SIG-M5 (cell line): ENCODE measurements at places on chromosomes 6 and 20.

DNA sequence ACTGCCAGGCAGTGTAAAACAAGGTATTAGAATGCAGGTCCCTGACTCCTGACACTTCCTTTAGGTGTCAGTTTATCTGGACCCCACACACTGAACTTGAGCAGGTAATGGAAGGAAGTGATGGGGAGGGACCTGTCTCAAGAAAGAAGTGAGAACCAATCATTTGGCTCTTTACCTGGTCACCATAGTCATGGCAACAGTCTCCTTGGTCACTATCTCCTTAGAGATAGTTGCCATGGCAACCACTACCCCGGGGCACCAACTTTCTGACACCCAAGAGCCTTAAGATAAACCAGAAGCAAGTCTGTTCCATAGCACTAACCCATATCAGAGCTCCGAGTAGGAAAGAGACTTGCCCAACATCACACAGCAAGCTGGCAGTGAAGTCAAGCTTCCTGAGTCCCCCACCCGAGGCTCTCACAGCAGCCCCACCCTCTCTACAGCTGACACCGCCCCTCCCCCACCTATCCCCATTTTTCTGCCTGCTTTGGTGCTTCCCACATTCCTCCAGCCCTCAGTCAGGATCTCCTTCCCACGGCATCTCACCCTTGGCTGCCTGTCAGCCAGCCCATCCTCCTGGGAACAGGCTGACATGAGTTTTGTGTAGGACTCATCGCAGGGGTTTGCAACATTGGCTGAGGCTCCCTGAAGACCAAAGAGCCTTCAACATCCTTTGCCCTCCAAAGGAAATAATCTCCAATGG is 16.3 kb upstream of the HM13 start:
- no peak for DNase-seq

GRCh38 chr6:8268156-8268555 is 165.8 kb upstream of the EEF1E1 start:
- DNase-seq = no peak

DNA sequence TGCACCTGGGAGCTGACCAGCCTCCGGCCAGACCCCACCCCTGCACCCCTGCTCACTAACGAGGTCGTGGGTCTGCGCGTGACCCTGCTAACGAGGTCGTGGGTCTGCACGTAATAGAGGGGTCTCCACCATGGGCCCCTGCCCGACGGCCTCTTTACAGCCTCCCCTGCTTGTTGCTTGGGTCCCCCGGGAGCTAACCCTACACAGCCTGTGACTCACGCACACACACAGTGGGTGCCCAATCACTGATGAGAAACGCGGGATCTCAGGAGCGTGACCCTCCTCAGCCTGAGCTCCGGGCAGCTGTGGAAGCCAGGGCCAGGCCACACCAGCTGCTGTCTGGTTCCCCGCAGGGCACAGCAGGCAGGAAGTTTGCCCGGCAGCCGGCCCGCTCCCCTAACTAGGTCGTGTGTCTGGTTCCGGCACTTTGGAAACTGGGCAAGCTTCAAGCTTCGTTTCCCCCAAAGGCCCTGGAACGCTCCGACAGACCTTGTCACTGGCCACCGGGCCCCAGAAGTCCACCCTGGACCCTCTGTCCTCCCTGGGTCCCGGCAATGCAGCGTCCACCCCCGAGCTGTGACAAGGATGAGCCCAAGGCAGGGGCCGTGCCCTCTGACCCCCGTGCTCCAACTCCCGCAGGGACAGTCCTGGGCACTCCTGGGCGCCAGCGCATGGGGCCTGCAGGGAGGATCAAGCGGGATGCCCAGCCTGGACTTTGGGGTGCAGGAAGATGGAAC is 767 bp downstream of the PTK6 start:
- no peak for DNase-seq

DNA sequence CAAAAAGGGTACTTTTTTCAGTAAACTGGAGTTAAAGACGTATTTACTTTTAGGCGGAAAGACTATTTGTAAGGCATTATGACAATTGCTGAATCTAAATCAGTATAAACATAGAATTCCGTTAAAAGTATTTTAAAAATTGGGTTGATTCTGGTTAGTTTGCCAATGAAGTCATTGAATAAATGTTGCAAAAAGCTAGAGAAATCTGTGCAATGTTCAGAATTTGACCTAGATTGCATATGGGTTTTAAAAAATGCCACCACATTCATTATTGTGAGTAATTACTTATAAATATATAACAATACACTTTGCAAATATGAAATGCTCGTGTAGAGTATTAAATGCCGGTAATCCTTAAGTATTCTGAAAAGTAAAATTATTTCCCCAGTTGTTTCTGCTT is 116.5 kb upstream of the EEF1E1 start:
- no peak for DNase-seq

- DNase-seq = no peak
These were observed 301.0 kb downstream of the HACE1 start for GRCh38 chr6:104558746-104559145.

GRCh38 chr6:606829-607379 is 50.0 kb downstream of the HUS1B start:
- no peak for DNase-seq

GRCh38 chr20:38126146-38126921 is 38.7 kb downstream of the TGM2 start:
- no peak for DNase-seq

DNA sequence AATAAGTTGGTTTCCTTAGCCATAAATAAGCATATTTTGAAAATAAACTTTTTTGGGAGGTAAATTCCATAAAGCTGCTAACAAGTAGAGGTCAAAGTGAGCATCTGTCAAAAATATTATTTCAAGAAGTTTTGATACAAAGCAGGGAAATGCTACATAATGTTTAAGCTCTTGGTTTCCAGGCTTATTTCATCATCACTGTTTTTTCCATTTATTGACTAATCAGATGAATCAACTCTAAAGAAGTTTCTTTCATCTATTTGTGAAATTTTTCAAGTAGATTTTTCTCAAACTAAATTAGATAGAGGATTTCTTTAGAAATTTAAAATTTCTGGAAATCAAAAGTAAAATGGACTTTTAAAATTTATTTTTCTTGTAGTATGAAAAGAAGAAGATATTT is 89.5 kb upstream of the TBX18 start:
- DNase-seq = no peak

DNA sequence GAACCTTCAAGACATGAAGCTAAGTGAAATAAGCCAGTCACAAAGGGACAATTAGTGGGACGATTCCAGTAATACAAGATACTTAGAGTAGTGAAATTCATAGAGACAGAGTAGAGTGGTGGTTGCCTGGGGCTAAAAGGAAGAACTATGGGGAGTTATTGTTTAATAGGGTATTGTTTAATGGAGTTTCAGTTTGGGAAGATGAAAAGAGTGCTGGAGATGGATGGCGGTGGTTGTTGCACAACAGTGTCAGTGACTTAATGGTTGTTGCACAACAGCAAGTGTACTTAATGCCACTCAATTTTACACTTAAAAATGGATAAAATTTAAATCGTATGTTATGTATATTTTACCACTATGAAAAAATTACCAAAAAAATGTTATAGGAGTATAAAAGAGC is 209.7 kb upstream of the TENT5A start:
- no peak for DNase-seq

GRCh38 chr6:113103634-113104361 is 753.3 kb upstream of the MARCKS start:
- DNase-seq = no peak

- DNase-seq = no peak
These were observed 53.1 kb downstream of the TSPYL4 start for GRCh38 chr6:116200619-116201249.

DNA sequence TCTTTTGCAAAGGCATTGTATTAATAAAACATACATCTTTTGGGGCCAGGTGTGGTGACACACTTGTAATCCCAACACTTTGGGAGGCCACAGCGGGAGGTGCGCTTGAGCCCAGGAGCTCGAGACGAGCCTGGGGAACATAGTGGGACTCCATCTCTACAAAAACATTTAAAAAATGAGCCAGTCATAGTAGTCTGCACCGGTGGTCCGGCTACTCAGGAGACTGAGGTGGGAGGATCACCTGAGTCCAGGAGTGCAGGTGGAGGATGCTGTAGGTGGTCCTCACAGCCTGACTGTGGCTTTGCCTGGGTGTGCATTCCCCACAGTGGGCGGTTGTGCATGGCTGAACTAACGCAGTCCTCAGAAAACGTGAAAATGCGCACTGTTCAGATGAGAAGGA is 162.5 kb downstream of the DLL1 start:
- DNase-seq = no peak
